ENCODE measurements at places on chromosomes 3 and 15.
A peak's percentile ranks its signal among the peaks of the same experiment; 100 is the strongest.

DNA sequence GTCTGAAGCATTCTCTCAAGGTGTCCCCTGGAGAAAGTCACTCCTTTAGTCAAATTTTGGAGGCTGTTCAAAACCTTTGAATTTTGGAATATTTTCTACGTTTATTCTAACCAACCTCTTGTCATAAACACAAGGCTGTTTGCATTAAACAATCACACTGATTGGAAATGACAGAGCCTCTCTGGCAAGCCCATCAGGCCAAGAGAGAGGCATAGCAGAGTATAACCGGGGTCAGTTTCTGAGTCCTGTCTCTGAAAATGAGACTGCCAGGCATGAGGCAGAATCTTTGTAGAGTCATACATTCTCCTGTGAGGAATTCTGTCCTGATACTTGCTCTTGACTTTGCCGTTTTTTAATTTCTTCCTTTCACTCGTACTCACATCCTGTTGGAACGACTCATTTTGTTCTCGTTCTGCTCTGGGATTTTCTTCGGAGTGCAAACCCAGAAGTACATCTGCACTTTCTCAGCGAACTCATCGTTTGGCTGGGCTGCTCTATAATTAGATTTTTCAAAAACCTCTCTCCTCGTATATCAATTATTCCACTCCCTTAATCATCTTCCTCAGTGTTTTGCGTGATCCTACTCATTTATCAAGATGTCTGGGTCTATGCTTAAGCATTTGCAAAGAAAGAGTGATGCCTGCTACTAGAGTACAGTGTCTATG, 114.2 kb downstream of the AGBL1 start:
- DNase-seq = no peak

- peak; percentile 70 for DNase-seq
Observed at GRCh38 chr3:170493712-170494182, 75.1 kb downstream of the CLDN11 start.

GRCh38 chr15:100021653-100022052, 288.4 kb upstream of the LYSMD4 start:
- no peak for DNase-seq

DNA sequence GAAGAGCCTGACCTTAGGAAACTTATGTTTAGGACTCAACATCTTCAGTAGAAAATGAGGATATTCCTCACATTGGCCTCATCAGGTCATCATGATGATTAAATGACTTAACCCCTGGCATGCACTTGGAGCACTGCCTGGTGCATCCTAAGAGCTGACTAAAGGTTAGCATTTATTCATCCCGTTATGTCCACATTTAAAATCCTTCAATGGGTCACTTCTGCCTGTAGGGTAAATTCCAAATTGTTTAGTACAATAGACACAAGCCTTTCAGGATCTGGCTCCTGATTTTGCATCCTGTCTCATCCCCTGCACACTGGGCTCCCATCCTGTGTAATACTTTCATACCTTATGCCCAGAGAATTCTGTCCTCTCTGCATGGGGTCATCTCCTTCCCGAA, 195.2 kb upstream of the MCTP2 start:
- DNase-seq = no peak

DNA sequence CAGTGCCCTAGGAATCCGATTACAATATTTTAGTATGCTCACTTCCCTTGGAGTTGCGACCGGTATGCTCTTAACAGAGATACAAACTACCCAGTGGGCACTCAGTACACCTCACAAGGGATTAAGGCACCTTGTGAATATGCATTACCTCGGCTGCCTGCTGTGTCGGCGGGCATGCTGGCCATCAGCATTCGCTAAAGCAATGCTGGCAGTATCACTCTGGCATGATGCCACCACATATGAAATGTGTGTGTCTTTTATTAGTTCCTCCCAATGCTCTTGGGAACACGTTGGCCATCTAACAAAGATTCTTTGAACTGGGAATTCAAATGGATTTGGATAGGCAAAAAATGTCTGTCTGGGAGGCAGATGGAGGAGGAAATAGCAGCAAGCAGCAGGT, 67.4 kb upstream of the FOXB1 start:
- no peak for DNase-seq

- DNase-seq = no peak
Observed at GRCh38 chr15:25875566-25875965, 12.4 kb upstream of the ATP10A start.

DNA sequence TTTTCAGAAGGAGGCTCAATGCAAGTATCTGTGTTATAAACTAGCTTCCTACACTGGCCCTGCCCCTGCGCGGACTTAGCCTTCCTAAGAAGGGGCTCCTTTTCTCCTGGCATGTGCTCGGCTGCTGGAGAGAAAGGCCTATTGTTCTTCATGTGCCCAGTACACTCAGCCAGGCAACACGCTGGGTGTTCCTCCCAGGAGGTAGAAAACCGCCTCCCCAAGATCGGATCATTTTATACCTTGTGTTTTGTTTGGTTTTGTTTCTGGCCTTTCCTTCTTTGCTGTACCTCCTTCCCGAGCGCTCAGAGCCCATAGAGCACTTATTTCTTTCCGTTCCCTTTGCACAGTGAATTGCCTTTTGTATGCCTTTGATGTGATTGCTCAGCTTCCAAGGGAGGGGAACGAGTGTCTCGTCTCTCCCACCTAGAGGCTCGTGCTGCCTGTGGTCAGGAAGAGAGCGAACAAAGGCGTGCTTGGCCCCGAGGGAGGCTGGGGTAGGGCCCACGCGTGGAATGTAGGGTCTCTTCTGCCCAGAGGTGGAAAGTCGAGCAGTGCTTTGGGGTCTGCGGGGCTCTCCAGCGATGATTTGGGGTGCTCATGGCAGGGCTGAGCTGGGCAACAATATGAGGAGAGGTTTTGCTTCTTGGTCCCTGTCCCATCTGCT, 30.0 kb downstream of the CCNL1 start:
- DNase-seq = peak; percentile 34

DNA sequence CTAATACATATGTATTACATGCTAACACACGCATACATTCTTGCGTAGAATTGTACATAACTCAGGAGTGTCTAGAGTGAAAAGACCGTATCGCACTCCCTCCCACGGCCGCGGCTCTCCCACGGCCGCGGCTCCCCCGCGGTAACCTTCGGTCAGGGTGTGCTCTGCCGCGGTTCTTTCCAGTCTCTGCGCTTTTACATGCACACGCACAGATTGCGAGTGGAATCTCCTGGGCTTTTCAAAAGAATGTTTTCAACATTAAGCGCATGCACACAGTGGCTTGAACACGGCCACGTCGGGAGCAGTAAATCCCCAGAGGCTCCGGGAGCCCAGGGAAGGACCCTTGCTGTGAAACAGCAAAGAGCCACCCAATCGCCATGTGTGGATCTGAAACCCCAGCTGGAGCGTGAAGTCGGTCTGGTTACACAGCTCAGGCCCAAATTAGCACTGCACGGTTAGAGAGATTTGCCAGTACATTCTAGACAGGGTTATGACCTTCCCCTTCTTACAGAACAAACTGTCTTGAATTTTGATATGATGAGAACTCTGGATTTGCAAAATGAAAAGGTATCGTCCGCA, 805 bp upstream of the RGMA start:
- no peak for DNase-seq

GRCh38 chr3:71207632-71208031, 375.9 kb downstream of the FOXP1 start:
- no peak for DNase-seq

DNA sequence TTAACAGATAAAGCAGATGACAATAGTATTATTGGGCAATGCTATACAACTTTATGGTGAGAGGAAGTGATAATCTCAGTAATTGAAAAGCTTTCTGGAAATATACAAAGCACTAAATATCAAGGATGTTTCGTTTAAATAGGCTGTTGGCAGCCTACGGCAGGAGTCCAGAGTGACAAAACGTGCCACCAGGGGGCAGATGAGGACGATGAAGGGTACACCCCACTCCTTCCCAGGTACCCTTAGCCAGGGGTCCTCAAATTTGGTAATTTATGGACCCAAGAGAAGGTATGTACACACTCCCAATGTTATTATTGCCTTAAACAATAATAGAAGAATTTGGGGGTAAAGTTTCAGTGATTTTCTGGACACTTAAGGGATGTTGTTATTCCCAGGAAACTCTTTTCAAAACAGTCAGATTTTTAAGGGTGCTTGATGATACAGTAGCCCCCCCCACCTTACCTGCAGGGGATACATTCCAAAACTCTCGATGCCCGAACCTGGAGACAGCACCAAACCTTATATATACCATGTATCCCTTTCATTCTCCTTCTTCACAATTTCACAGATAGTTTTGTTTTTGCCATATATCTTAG, 1.4 kb upstream of the MAGEL2 start:
- DNase-seq = peak; percentile 0

GRCh38 chr3:139265131-139266016, 78.4 kb upstream of the MRPS22 start:
- no peak for DNase-seq

GRCh38 chr15:50531163-50531562, 15.3 kb downstream of the USP50 start:
- DNase-seq = no peak

- DNase-seq = peak; percentile 59
Observed at GRCh38 chr3:73461547-73461946, 163.2 kb downstream of the PDZRN3 start.

GRCh38 chr3:38960042-38960622, 91.6 kb downstream of the SCN11A start:
- DNase-seq = no peak

DNA sequence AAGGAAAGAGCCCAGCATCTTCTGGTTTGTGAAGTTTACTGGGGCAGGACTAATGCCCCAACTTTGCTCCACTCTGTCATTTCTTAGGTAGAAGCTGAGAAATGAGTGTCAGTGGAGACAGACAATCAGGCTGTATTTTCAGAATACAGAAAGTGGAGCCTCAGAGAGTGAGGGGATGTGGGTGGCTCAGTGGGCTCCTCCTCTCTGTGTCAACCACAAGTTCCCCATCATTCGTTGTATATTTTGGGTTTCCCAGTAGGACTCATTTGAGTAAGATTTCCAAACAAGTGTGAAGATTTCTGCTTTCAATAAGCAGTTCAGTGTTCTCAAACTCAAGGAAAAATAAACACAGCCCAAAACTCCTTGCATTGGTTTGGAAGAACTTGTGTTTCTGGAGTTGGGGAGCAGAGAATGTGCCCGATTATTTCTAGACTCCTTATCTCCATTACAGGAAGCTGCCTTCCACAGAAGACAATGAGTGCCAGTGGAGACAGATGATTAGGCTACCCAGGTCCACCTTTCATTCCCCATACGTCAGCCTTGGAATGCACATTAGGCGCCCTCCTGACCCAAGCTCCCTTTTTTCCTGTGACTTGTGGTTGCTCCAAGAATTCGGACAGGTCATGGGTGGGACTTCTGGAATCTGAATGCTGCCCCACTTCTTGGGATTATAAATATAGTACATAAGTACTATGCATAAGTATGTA, 792.1 kb upstream of the LMCD1 start:
- peak; percentile 26 for DNase-seq

DNA sequence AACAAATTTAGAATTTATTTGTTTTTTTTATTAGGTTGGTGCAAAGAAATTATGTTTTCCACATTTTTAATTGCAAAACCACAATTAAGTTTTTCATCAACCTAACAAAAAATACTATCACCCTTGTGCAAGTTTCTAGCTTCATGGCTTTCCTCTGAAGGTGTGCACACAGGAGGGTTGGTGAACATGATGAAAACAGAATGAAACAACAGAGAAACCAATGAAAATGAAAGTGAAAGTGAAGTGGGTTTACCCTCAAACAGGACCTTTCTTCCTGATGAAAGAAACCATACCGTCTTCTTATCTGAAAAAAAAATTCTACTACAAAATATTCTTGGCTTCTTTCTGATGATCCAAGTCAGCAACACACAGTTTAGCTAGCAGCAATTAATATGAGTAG, 71.9 kb upstream of the FEZF2 start:
- DNase-seq = peak; percentile 35

DNA sequence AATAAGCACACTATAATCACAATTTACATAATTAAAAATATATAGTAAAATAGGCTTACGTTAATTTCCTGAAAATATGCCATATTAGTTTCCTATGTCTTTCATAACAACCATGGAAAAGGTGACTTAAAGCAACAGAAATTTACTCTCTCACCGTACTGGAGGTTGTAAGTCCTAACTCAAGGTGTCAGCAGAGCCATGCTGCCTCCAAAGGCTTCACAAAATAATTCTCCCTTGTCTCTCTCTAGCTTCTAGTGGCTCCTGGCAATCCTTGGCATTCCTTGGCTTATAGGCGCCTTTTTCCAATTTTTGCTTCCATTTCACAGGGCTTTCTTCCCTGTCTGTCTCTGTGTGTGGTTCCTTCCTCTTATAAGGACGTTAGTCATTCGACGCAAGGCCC, 7.6 kb downstream of the SI start:
- no peak for DNase-seq

- peak; percentile 42 for DNase-seq
Observed at GRCh38 chr15:45606413-45606812, 19.2 kb downstream of the BLOC1S6 start.

- no peak for DNase-seq
Observed at GRCh38 chr15:46938169-46938568, 779.1 kb upstream of the SEMA6D start.

DNA sequence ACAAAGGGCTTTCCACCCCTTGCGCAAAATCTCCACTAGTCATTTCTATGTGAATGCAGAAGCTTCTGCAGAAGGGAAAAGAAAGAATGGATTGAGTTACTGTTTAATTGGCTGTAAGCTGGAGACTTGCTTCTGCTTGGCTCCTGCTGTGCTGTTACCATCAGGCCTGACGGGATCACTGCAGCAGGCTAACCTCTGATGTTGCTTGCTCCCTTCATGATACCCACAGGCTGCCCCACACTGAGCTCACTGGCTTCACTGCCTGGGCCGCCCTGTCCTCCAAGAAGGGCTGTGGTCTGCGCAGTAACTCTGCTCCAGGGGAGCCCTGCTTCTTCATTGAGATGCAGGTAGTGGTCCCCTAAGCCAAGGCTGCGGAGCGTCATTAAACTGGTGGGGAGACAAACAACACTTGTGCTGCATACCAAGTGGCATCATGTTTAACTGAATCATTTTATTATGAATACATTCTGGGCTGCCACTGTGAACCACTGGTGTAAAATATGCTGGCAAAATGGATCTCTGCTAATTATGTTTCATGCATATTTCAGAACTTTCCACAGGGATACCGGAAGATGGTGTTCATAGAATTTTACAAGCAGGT, 78.6 kb downstream of the WDR49 start:
- no peak for DNase-seq
